ENCODE measurements at places on chromosomes 11 and 22.

- no peak for DNase-seq
Measured at GRCh38 chr11:86800076-86800959, at the start of gene PRSS23. Gene PRSS23 (plus strand): TSS chr11:86800542. CDS start chr11:86807644, 7,102 bp downstream.

DNA sequence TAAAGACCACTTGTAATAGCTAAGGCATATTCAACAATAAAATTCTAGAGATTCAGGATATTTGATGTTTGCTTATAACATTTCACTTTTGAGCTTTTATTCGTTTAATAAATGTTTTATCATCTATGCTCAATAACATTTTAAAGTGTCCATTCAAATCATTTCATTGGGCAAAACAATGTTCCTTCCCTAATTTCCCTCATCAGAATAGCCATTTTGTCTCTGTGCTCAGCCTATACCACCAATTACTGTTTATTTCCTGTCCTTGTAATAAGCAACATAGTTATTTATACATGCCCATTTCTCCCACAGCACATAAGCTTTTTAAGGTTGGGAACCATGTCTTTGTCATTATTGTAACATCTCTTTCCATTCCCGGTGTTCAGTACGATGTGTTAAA is 1.3 kb upstream of the SC5D start:
- peak; percentile 2 for DNase-seq

- no peak for DNase-seq
Measured at GRCh38 chr11:86726770-86727504, 54.5 kb upstream of the ME3 start.

DNA sequence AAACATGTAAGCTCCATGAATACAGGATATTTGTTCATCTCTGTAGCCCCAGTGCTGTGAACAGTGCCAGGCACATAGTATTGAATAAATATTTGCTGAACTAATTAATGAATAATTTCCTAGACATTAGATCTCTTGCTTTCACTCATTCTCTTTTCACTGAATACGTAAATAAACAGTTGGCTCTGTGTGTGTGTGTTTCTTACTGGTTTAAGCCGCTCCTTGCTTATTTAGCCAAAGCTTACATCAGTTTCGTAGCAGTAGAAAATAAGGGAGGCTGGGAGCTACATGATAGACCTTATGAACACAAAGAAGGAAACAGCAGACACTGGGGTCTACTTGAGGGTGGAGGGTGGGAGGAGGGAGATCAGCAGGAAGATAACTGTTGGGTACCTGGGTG is 17.2 kb downstream of the KREMEN1 start:
- DNase-seq, result no peak

- DNase-seq, result no peak
Measured at GRCh38 chr11:75334402-75334891, 17.0 kb downstream of the ARRB1 start.

DNA sequence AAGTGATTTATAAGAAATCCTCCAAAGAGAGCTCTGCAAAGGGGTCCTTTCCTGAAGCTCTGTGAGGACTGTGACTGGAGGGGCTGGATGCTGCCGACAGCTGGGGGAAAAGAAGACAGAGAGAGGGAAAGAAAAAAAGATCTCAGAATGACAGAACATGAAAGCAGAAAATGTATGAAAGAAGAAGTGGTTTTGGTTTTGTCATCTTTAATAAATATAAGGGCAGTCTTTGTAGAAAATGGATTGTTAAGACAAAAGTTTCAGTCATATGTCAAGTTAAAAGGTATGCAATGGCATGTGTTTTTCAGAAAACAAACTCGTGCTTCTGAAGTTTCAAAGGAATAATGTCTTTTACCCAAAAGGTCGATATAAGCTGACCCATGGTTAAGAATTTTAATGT is 105.5 kb downstream of the CCDC83 start:
- DNase-seq, result no peak

GRCh38 chr11:82521427-82521826 is 212.2 kb downstream of the FAM181B start:
- DNase-seq, result peak; percentile 40

GRCh38 chr22:22858559-22858937 is 29.1 kb upstream of the IGLL5 start:
- no peak for DNase-seq

DNA sequence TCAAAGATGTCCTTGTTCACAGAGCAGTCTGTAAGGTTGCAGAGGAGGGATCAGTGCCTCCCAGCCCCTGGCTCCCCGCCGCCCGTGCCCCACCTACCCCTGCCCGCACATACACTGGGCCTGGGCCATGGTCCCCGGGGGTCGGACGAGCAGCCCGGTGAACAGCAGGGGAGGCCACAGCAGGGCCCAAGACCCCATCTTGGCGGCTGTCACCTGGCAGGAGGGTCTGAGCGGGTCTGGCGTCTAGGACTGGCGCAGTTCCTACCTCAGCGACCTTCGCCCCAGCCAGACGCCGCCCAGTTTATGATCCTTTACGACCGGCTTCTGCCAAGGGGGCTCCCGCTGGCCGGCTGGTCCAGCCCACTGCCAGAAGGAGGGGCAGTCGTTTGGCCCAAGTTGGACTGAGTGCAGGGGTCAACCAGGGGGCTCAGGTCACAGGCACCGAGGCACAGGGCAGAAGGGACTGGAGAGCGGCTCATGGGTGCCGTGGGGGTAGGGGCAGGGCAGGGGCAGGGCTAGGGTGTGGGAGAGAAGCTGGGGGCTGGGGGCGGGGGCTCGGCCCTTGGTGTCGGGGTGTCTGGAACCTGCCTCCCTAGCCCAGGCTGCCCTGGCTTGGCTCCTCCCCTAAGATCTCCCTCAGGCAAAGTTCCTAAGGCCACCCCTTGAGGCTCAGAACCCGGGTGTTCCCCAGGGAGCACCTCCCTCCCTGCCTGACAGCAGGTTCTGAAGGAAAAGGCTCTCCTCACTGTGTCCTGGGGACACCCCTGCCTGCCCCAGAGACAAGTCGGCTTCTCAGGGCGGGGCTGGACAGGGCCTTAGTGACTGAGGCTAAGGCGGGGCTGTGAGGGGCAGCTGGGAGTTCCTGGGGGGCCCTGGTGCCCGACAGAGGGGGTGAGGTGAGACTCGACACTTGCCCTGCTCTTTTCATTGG is at the start of gene CDHR5:
TSS of gene CDHR5 (minus strand) at position 251 of the 931 bp plus-strand sequence. CDS start at position 198, 53 bp downstream.
- no peak for DNase-seq

- DNase-seq, result no peak
Measured at GRCh38 chr11:126880872-126881271, 119.7 kb downstream of the KIRREL3 start.

DNA sequence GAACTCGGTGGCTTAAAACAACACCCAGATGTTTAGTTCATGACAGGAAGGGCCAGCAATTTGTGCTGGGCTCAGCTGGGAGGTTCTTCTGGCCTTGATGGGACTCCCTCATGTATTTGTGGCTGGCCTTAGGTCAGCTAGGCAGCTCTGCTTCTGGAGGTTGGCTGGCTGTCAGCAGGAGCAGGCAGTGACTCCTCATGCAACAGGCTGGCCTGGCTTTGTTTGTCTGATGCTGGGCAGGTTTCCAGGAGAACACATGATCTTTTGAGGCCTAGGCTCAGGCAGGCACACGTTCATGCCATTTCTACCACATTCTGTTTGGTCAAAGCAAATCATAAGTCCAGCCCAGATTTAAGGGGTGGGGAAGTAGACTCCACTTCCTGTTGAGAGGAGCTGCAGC is 571.2 kb downstream of the TBC1D22A start:
- DNase-seq, result no peak

GRCh38 chr22:50599816-50600455 is 657 bp upstream of the MAPK8IP2 start:
- no peak for DNase-seq

GRCh38 chr11:82733444-82734119 is at the start of gene FAM181B:
Gene FAM181B (minus strand): TSS chr11:82733864. CDS start chr11:82733729, 135 bp downstream.
- peak; percentile 86 for DNase-seq

- DNase-seq, result peak; percentile 42
Measured at GRCh38 chr11:115334932-115335788, 169.1 kb downstream of the CADM1 start.

- DNase-seq, result no peak
Measured at GRCh38 chr22:49966774-49967705, 6.5 kb downstream of the PIM3 start.

DNA sequence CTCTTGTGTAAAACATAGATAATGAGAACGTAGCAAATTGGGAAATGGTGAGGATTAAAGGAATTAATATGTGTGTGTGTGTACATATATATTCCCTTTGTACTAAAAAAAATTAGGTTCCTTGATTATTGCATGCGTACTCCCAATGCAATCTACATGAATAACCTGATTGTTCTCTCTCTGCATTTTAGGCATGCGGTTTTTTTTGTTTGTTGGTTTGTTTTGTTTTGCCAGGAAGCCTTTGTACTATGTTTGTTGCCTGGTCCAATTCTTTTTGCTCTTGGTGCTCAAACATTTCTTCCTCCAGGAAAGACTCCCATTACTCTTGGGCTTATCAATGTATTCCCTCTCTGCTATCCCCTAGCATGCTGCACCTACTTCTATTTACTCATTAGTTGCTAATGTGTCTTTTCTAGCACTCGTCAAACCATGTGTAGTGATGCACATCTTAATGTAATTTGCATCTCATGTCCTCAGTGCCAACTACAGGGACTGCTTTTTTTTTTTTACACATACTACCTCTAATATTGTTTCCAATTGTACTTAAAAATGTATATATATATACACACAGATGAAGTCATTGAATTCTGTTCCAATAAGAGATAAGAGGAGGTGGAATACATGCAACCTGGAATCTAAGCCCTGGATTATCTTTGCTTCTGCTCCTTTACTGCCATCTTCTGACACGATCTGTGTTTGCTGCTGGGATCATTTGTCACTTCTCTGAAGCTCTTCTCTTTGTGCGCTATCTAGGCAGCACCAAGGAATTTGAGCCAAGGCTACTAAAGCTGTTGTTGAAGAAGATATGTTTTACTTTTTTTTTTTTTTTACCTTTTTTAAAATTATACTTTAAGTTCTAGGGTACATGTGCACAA is 197.2 kb upstream of the ANO3 start:
- DNase-seq, result peak; percentile 21

- no peak for DNase-seq
Measured at GRCh38 chr11:64266339-64266738, 15.0 kb downstream of the PLCB3 start.

GRCh38 chr11:72869831-72870230 is 55.6 kb downstream of the ATG16L2 start:
- no peak for DNase-seq

GRCh38 chr11:29343465-29344333 is 673.1 kb downstream of the KCNA4 start:
- peak; percentile 6 for DNase-seq

GRCh38 chr11:46914363-46914762 is 4.0 kb downstream of the LRP4 start:
- DNase-seq, result peak; percentile 34

DNA sequence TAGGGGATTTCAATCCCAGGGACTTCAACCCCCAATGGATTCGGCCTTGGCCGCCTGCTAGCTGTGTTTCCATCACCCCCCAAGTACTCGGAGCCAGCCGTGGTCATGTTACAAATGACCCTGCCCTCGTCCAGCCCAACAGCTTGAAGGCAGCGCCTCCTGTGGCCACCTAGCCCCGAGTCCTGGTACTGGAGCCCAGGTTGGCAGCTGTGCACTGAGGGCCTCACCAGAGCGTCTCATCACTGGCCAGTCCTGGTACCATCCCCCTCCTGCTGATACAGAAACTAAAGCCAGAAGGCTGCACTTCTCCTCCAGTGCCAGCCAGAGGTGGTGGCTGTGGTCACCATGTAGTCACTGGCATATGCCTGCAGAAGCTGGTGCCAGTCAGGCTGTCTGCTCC is 44.9 kb upstream of the FADD start:
- DNase-seq, result no peak

DNA sequence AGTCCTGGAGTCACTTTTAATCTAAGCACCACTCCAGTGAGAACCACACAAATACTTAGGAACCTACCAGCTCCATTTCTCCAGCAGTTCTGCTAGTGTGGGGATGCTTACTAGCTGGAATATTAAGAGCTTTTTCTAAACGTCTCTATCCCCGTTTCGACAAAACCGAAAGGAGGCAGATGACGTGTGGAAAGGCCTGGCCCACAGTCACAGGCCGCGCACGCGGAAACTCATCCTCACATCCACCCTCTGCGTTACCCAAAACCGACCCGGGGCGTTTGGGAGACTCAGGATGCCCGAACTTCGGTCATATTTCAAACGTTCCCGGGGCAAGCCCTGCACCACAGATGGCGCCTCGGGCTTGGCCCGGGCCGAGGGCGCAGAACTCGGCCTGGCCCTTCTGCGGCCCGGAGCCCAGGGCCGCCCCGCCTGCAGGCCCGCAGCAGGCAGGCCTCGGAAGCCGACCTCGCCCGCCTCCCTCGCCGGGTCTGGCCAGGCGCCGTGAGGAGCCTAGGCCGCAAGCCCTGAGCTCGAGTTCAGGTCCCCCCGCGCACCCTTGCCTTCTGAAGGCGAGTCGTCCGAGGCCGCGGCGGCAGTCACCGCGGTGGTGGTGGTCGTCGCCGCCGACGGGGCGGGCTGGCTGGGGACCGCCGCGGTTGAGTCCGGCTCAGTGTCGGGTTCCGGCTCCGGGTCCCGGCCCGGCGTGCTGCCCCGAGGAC is 473 bp downstream of the FNBP4 start:
- peak; percentile 71 for DNase-seq

DNA sequence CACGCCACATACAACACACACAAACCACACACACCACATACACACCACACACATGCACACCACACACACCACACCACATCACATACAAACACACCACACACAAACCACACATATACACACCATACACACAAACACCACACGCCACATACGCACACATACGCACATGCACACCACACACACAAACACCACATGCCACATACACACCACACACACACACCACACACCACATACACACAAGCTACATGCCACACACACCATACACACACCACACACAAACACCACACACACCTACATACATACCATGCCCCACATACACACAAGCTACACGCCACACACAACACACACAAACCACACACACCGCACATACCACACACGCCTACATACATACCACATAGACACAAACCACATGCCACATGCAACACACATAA is 15.7 kb upstream of the TH start:
- no peak for DNase-seq

GRCh38 chr11:34382532-34383276 is 24.9 kb upstream of the ABTB2 start:
- no peak for DNase-seq

DNA sequence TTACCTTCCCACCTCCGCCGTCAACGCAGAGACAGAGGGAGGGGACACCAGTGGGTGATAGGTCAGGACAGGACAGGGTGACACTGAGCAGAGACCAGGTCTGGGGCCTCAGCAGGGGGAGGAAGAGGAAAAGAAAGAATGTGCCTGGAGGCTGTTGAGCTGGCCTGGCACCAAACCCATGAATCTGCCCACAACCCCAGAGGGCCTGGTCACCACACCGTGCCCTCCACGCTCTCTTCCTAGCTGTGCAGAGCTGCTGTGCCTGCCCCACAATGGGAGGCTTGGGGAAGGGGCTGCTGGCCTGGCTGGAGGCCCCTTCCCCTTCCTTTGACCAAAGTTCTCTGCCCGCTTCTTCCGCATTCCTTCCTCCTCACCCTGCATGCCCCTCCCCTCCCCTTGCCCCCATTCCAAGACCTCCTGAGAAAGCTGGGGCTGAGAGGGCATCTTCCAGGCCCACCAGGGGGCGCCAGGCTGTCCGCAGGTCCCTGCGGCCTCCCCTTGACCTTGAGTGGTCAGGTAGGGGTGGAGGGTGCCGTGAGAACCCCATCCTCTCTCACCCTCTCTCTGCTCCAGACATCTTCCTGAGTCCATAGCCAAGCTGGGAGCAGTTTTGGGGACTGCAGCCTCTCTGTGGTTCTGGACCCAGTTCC is 11.0 kb upstream of the CACNA1I start:
- no peak for DNase-seq
